ENCODE measurements at places on chromosomes 6 and 20.
A peak's percentile ranks its signal among the peaks of the same experiment; 100 is the strongest.

- DNase-seq = no peak
Observed at GRCh38 chr6:101484781-101485180, 91.3 kb downstream of the GRIK2 start.

GRCh38 chr20:36008461-36009035 lies 40.2 kb downstream of the CNBD2 start:
- DNase-seq = no peak

- no peak for DNase-seq
Observed at GRCh38 chr20:34560141-34560523, 1.6 kb downstream of the MAP1LC3A start.

DNA sequence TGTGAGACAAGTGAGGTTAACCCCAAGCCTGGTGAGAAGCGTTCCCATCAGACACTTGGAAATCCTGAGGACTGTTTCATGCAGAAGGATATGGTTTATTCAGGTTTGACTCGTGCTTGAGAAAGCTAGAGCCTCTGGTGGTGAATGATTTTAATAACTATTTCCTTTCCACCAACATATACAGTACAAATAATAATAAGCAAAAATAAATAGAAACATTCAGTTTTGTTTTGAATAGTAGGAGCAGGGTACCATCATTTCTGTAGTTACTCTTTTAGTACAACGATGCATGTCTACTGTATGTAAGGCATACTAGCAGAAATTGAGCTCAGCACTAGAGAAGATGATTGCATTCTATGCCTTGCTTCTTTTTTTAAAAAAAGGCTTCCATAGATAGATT lies 33.5 kb downstream of the PLG start:
- no peak for DNase-seq

DNA sequence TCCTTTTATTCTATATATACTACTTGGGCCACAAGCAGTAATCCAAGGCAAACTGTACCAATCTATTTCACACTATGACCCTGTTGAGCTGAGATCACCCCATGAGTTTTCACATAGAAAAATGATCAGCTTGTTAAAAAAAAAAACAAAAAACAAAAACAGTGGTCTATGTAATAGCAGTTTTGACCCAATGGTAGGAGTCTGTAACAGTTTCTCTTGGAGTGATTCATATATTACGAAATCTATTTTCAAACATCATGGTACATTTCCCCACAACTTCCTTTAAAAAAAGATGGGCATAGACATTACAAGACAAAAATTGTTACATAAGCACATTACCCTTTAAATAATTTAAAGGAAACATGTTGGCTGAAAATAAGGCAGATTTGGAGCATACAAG lies 78.1 kb downstream of the PRSS35 start:
- no peak for DNase-seq

DNA sequence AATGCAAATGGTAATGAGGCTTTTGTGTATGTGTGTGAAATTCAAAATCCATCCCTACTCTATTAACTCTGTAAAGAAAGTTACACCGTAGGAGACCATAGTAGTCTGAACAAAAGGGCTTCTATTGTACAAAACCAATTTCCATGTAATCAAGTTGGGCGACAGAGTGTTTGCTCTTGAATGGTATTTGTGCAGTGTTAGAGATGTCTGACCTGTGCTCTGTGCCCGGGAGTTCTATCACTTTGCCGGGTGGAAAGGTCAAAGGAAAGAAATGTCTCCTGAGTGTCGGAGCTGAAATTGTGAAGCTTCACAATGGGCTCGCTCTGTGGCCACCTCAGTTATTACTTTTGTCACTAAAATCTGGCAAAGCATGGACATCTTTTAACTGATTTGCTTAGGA lies 312.0 kb downstream of the SAMD5 start:
- no peak for DNase-seq

- no peak for DNase-seq
Observed at GRCh38 chr20:60857708-60858107, 394.4 kb upstream of the CDH4 start.

GRCh38 chr6:110856296-110856695 lies 18.3 kb upstream of the AMD1 start:
- DNase-seq = no peak

DNA sequence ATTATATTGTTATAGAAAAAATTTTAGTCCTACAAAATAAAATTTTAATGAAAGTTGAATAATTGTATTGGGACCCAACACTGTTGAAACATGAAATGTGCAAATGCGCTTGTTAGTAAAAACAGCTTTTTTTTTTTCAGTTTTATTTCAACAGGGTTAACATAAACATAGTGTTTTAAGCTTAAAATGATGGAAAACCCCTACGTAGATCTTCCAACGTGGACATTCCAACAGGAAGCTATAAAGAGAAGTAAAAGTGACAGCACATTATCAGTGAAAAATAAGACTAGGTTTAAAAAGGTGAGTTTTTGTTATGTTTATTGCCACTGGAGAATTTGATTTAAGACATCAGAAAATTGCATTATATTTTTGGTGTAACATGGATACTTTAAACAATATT lies 6.5 kb upstream of the GPR31 start:
- DNase-seq = no peak

- no peak for DNase-seq
Observed at GRCh38 chr20:38186788-38187221, 21.7 kb upstream of the TGM2 start.

GRCh38 chr6:42294759-42295158 lies 77.1 kb upstream of the MRPS10 start:
- DNase-seq = no peak

DNA sequence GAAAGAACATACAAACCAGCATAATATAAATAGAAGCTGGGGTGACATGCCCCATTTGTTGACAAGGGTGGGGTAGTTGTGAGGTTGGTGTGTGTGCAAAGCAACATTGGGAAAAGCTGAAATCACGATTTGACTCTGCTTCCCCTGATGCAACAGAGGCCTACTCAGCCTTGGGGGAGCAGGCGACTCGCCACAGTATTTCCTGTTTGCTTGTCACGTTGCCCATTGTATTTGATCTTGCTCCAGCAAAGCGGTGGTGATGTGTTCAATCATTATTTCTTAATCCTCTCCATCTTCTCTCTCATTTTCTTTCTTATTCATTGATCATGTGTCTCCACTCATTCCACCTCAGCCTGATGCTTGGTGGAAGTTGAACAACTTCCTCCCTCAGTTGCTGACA lies 165.8 kb upstream of the CITED2 start:
- no peak for DNase-seq

DNA sequence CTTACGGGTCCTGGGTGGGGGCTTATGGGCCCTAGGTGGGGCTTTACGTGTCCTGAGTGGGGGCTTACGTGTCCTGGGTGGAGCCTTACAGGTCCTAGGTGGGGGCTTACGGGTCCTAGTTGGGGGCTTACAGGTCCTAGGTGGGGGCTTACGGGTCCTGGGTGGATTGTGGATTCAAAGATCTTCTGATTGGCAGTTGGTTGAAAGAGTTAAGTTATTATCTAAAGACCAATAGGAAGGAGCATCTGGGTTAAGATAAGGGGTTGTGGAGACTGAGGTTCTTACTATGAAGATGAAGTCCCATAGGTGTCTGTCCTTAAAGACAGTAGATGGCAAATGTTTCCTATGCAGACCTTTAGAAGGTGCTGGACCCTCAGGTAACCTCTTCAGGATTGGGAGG lies 8.4 kb upstream of the BIRC7 start:
- DNase-seq = no peak

GRCh38 chr20:50381771-50382593 lies 128.2 kb upstream of the PTPN1 start:
- no peak for DNase-seq

DNA sequence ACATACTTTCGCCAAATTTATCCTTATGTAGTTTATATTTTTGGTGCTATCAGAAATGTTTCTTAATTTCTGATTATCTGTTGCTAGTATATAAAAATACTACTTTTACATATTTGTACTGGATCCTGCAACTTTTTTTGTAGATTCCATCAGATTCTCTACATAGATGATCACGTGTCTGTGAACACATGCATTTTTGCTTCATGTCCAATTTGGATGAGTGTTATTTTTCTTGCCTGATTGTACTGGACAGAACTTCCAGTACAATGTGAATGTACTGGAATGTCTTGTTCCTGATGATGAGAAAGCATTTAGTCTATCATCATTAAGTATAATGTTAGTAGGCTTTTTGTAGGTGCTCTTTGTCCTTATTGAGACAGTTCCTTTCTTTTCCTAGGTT lies 25.0 kb upstream of the SSR1 start:
- DNase-seq = no peak

GRCh38 chr20:16485401-16485800 lies 87.8 kb downstream of the KIF16B start:
- no peak for DNase-seq

GRCh38 chr20:19767070-19767469 lies 9.0 kb downstream of the RIN2 start:
- DNase-seq = no peak

DNA sequence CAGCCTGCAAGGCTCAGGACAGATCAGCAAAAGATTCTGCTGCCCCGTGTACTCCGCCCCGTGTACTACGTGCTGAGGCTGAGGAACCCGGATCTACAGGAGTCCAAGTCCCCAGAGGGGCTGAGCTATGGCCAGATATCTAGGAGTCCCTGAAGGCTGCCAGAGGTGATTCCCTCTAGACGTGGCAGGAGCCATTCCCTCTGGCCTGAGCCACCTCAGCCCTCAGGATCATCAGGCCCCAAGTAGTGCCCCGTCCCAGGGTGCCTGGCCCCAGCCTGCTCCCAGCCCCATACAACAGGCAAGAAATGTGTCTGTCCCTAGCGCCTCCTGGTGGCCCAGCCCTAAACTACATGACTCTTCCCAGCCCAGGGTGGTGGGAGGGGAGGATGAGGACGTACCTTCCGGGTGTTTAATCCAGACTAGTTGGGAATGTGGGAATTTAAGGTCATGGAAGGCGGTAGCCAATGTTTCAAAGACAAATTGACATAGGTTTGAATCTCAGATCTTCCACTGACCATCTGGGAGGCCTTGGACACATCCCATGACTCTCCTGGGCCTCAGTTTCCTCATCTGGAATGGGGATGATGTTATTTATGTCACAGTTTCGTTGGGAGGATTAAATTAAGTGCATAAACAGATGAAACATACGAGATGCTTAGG lies 49.4 kb upstream of the PTPN1 start:
- peak; percentile 51 for DNase-seq

- DNase-seq = no peak
Observed at GRCh38 chr6:18362058-18362561, 25.0 kb upstream of the RNF144B start.

DNA sequence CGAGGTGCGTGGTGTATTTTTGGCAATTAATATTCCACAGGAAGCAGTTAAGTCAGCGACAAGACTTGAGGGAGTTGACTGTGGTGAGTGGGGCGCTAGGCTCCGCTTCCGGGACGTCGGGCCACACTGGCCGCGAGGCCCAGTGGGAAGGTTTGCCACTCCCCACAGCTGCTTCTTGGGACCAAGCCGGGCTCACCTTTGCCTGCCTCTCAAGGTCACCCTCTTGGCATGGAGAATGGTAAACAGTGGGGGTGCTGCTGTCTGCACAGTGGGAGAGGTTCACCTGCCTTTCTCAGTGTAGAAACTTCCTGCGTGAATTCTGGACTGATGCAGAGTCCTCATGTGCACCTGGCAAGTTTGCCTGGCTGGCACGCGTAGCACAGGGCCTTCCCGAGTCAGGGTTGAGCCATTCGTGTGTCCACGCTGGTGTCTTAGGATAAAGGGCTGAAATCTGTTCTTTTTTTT lies 6.4 kb downstream of the OSBPL2 start:
- DNase-seq = no peak

DNA sequence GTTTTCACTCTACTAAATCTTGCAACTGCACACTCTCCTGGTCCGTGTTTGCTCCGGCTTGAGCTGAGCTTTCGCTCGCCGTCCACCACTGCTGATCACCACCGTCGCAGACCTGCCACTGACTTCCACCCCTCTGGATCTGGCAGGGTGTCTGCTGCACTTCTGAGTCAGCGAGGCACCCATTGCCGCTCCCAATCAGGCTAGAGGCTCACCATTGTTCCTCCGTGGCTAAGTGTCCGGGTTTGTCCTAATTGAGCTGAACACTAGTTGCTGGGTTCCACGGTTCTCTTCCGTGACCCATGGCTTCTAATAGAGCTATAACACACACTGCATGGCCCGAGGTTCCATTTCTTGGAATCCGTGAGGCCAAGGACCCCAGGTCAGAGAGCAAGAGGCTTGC lies 98.6 kb upstream of the GPR6 start:
- no peak for DNase-seq
